Naive thymus-derived CD8-positive, alpha-beta T cell (primary cell): ENCODE measurements at places on chromosomes 6 and 20.

DNA sequence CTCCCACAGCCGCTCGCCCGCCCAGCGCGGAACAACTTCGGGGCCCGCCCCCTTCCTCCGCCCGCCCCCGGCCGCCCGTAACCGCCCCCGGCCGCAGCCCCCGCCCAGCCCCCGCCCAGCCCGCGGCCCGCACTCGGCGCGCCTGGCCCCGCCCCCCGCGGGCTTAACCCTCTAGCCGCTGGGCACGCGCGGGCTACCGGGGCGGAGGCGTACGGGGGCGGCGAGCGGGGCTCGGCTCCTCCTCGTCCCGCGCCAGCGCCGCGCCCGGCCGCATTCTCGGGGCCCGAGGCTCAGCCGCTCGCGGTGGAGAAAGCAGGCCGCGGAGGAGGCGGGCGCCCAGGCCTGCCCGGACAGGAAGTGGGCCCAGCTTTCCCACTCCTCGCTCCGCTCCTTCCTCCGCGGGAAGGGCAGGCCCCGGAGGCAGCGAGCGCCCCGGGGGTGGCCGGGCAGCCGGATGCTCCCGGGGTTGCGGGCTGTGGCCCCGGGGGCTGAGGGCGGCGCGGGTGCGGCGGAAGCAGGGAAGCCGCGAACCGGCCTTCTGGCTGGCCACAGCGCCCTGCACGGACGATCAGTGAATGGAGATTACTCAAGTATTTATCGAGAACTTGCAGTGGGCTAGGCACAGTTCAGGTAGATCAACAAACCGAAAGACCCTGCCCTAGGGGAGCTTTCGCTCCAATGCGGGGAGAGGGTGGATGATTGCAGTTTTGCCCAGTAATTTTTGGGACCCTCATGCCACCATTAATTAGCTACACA lies at the start of gene TRAM2:
Gene TRAM2, minus strand, starts transcription at position 39 of the 756 bp plus-strand sequence. CDS start 145 bp downstream, outside the sequence.
- DNase-seq, result peak; percentile 86

- no peak for DNase-seq
Measured at GRCh38 chr6:79040083-79040482, 38.0 kb downstream of the PHIP start.

- no peak for DNase-seq
Measured at GRCh38 chr6:53426667-53427270, 78.0 kb upstream of the ELOVL5 start.

- peak; percentile 11 for DNase-seq
Measured at GRCh38 chr6:7311917-7312615, 933 bp downstream of the SSR1 start.

GRCh38 chr6:43943781-43944250 lies 173.8 kb downstream of the VEGFA start:
- DNase-seq, result no peak

DNA sequence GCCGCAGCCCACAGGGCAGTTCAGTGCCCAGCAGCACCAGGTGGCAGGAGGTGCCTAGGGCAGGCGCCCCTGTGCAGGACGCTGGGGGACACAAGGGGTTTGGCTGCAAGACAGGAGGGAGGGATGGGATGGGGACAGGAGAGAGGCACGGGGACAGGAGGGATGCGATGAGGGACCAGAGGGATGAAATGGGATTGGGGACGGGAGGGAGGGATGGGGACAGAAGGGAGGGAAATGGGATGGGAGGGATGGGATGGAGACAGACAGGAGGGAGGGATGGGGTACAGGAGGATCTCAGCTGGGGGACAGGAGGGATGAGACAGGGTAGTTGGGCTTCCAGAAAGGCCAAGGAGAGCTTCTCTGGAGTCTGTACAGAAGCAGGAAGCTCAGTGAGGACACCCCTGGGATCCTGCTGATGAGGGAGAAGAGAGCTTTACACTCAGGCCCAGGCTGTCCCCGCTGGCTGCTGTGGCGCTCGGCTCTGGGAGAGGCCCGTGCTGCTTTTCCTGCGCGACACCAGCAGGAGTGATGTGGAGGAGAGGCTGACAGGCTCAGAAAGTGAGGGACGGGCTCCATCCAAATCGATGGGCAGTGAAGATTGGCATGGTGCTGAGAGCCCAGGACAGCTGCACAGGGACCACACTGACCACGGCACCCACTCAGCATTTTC lies 400.8 kb downstream of the SMOC2 start:
- DNase-seq, result no peak

- DNase-seq, result no peak
Measured at GRCh38 chr6:119079283-119079809, 882 bp upstream of the FAM184A start.

DNA sequence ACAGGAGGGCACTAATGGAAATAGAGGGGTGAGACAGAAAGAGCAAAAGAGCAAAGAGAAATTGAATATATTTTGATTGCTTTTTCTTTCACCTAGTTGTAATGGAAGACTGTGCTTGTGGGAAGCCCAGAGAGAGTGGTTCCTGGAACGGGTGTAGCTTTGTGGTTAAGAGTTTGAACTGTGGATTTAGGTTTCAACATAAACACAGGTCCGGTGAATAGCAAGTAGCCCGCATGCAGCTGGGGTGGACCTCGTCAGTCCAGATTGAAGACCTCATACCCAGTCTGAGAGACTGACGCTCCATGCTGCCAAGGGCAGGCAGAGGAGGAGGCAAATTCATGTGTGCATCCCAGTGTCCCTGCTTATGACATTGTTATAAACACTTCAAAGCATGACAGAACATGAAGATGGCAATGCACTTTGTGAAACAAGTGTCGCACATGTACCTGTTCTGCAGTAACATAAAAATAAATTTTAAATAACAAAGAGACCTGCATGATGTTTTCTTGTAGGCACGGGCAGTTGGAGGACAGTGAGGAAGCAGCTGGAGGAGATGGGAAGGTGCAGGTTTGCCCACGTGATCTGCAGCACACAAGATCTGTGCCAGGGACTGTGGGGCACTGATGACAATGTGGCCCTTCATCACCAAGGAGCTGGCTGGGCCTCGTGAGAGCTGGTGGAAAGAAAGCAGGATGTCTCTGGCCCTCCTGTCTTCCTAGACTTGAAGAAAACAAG lies 220.5 kb upstream of the SSTR4 start:
- DNase-seq, result no peak

- DNase-seq, result no peak
Measured at GRCh38 chr6:105600336-105601260, 197.7 kb upstream of the PREP start.

- no peak for DNase-seq
Measured at GRCh38 chr20:34705397-34706301, 1.5 kb downstream of the TP53INP2 start.

DNA sequence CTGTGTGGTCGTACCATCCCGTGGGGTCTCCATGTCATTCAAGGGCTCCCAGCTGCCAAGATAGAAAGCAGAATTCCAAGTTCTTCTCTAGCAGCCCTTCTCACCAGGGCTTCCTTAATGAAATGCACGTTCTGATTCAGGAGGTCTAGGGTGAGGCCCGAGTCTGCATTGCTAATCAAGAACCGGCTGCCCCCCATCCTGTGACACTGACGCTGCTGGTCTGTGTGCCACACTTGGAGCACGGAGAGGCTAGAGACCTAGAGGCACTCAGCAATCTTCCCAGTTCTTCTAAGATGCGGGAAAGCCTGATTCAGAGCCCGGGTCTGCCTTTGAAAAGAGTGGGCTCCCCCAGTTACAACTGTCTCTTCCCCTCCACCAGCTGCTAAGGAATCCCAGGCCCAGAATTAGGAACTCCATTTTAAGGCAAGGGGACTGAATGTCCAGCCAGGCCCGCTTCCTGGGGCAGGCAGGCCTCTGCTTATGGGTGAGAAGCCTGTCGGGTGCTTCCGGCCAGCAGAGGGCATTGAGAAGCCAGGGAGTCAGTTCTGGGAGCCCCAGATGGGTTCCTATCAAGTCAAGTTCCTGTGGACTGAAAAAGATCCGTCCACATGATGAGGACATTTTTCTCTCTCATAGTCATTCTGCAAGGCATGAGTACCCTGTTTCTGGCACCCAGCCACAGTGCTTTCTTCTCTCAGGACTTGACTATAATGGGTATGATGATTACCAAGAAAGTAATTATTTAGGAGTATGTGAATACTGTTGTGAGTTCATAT lies 69.8 kb upstream of the RIN2 start:
- no peak for DNase-seq

DNA sequence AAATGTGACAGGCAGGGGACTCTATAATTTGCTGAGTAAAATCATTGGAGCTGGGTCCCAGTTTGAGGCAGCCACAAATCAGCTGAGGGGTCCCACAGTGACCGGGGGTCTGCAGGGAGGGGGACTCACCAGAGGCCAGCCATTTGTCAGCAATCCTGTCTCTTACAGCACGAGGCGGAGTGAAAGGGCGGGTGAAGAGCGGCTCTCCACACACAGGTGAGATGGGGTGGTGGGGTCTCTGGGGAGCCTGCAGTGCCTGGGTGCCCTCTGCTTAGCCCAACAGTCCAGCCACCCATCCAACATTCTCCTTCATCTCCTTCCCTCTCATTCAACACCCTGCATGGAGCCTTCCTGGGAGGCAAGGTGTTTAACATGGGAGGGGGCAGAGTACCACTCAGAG lies 728 bp downstream of the TMC2 start:
- DNase-seq, result no peak

- DNase-seq, result no peak
Measured at GRCh38 chr20:34988191-34988540, 32.5 kb downstream of the MYH7B start.

GRCh38 chr6:2086326-2086965 lies 159.0 kb downstream of the GMDS start:
- DNase-seq, result no peak

DNA sequence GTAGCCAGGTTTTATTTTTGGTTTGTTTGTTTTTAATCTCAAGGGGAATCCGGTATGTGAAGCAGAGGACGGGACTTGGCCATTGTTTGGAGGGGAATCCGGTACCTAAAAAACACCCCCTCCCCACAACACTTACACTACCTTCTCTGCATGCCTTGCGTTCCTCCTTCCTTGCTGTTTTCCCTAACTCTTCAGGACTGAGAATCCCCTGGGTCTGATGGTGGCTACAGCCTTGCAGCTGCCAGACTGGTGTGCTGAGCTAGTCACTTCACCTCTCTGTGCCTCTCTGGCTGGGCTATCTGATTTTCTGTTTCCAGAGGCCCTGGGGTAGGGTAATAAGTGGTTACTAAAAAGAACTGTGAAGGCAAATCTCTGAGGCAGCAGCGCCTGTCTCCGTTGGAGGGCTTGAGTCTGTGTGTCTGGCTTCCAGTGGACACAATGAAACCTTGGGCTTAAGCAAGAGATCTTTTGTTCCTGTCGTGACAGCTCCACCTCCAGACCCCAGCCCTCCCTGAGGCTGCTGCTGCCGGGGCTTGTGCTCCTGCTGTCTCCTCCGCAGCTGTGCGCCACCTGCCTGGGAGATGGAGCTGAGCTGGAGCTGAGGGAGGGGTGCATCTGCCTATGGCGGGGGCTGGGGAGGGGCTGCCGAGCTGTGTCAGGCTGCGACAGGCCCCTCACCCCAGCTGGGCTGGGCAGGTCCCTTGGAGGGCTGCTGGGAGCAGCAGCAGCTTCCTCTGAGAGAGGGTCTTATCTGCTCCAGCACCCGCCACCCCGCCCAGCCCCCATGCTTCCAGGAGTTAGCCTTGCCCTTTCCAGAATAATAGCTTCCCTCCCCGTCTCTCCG lies 65.8 kb upstream of the CCDC167 start:
- DNase-seq, result no peak
